Suppressor macrophage treated with lipopolysaccharide for 4 hours (primary cell): ENCODE measurements at places on chromosomes 2 and 18.

GRCh38 chr18:3796434-3796833, 346.5 kb downstream of the TGIF1 start:
- no peak for DNase-seq

GRCh38 chr2:126880324-126880723, 18.4 kb upstream of the TEX51 start:
- DNase-seq = no peak

GRCh38 chr2:88283886-88284592, 113.9 kb downstream of the THNSL2 start:
- no peak for DNase-seq

GRCh38 chr2:186589612-186590349, at the start of gene ITGAV:
Gene ITGAV (plus strand): TSS chr2:186590056. CDS start chr2:186590339, 283 bp downstream.
- peak; percentile 96 for DNase-seq

GRCh38 chr18:54878659-54879358, 50.5 kb downstream of the RAB27B start:
- DNase-seq = no peak

DNA sequence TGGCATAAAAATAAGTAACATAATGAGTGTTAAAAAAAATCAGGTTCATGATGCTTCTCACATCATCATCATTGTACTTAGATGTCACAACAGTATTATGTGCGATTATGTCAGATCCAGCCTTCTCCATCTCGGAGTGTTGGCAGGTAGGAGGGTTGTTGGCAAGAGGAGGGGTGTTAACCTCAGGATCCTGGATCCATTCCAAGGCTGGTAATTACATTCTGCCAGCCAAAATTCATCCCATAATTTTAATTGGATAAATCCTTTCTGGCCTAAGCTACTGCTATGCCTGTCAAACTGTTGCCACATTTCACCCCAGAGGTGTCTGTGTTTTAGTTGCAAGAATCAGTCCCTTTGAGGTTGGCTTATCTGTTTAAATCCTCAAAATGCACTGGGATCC, 891 bp upstream of the FTCDNL1 start:
- DNase-seq = no peak

GRCh38 chr2:139949242-139949972, 1169.2 kb upstream of the NXPH2 start:
- no peak for DNase-seq

GRCh38 chr2:70651014-70651413, 97.4 kb upstream of the TGFA start:
- DNase-seq = no peak
